ENCODE measurements at places on chromosomes 2 and 18. TPM values are rescaled to one million over a fixed set of nuclear protein-coding genes. Genes with fewer than 3 reads are reported as not detected.

SH3BP4 gene
- polyA plus RNA-seq, result 15.1 TPM

ZBTB7C gene
- 0.03 TPM for polyA plus RNA-seq

ASB18 gene
- not detected for polyA plus RNA-seq

CD302 gene
- 1.4 TPM for polyA plus RNA-seq

XIRP2 gene
- 0.31 TPM for polyA plus RNA-seq

CLASP1 gene
- 11.6 TPM for polyA plus RNA-seq

FAM237A gene
- polyA plus RNA-seq, result not detected

GALNT14 gene
- polyA plus RNA-seq, result 5.6 TPM

ANKRD53 gene
- polyA plus RNA-seq, result 0.32 TPM

MAB21L4 gene
- polyA plus RNA-seq, result not detected

MDH1B gene
- 1.8 TPM for polyA plus RNA-seq

GNLY gene
- not detected for polyA plus RNA-seq

BOK gene
- polyA plus RNA-seq, result 13.5 TPM

IL1B gene
- polyA plus RNA-seq, result not detected

INHA gene
- 1.5 TPM for polyA plus RNA-seq

SKOR2 gene
- not detected for polyA plus RNA-seq

CYRIA gene
- polyA plus RNA-seq, result 1.7 TPM

ALPI gene
- polyA plus RNA-seq, result not detected

MAP3K2 gene
- polyA plus RNA-seq, result 10.2 TPM

ID2 gene
- 119 TPM for polyA plus RNA-seq

CCDC74A gene
- polyA plus RNA-seq, result 16.5 TPM

HOXD3 gene
- polyA plus RNA-seq, result not detected

CD8A gene
- polyA plus RNA-seq, result 0.12 TPM

AQP12A gene
- polyA plus RNA-seq, result not detected

LBH gene
- 21.1 TPM for polyA plus RNA-seq

C1QL2 gene
- 0.87 TPM for polyA plus RNA-seq

PRKAG3 gene
- polyA plus RNA-seq, result not detected

UGT1A6 gene
- not detected for polyA plus RNA-seq

TRIB2 gene
- 34.9 TPM for polyA plus RNA-seq

EFHD1 gene
- polyA plus RNA-seq, result 6.4 TPM

RFX8 gene
- 0.65 TPM for polyA plus RNA-seq

LYPD6 gene
- 4.9 TPM for polyA plus RNA-seq

UGT1A4 gene
- polyA plus RNA-seq, result not detected

KIAA2012 gene
- polyA plus RNA-seq, result 0.07 TPM

EVA1A gene
- polyA plus RNA-seq, result 5.0 TPM

QPCT gene
- 12.1 TPM for polyA plus RNA-seq

CEP76 gene
- polyA plus RNA-seq, result 11.2 TPM

NBAS gene
- 24.8 TPM for polyA plus RNA-seq

KCNF1 gene
- polyA plus RNA-seq, result 0.19 TPM

PCARE gene
- not detected for polyA plus RNA-seq

NEU2 gene
- polyA plus RNA-seq, result not detected

DNAH7 gene
- polyA plus RNA-seq, result 1.1 TPM

All from GM23338 (cell line).